Central memory CD8-positive, alpha-beta T cell (primary cell): ENCODE measurements at places on chromosomes 11 and 22.

DNA sequence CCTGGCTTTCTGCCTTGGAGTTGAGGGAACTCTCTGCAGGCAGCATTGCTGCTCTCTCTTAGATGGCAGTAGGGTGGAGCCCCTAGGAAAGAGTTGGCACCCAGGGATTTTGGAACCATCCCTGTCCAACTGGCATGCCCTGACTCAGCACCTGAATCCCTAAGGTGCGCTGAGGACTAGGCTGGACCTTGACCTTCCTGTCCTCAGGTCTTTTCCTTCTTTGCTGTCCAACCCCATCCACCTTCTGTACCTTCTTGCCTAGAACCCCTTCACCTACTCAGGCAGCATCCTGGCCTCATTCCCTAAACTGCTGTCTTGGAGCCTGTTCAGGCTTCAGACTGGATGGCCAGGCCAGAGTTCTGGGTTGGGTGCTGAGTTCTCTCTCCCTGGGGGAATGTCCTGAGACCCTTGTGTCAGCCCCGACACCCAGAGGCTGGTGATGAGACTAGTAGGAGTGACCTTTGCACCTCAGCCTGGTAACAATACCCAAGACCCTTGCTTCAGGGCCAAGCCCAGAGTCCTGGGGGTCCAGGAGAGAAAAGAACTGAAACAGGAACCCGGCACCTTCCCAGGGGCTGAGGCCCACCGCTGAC is 2.5 kb upstream of the POLD4 start:
- DNase-seq = no peak

DNA sequence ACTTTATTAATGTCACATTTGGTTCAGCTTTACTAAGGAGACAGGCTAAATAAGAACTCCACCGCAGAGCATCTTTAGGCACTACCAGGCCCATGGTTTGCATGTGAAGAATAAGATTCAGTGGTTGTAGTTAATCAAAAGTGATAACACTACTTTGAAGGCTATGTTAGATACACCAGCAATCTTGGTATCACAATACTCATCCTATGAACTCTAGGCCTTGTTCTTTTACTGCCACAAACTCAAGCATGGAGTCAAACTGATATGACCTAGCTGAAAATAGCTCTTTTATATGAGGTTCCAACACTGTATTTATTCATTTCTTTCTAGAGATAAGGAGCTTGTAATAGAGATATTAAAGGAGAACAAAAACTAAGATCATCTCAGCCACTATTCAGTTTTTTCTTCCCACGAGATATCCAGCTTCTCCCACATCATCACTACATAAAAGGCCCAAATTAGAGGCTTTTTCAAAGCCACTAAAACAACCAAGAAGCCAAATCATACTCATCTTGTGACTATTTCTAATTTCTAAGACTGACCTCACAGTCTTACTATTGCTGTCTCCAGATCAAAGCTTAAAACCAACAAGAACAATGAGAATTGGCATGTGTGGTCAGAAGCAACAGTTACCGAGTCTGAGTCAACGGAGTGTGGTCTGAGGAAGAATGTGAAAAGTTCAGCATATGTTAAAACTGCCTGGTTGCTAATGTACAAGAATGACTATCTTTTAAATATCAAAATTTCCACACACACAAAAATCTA is 25.1 kb upstream of the GUCY1A2 start:
- DNase-seq = no peak

GRCh38 chr11:68938816-68939582 is 35.3 kb downstream of the IGHMBP2 start:
- no peak for DNase-seq

GRCh38 chr11:108093128-108093904 is 28.1 kb upstream of the ACAT1 start:
- DNase-seq = no peak

GRCh38 chr11:108960501-108960900 is 295.6 kb downstream of the DDX10 start:
- DNase-seq = no peak

DNA sequence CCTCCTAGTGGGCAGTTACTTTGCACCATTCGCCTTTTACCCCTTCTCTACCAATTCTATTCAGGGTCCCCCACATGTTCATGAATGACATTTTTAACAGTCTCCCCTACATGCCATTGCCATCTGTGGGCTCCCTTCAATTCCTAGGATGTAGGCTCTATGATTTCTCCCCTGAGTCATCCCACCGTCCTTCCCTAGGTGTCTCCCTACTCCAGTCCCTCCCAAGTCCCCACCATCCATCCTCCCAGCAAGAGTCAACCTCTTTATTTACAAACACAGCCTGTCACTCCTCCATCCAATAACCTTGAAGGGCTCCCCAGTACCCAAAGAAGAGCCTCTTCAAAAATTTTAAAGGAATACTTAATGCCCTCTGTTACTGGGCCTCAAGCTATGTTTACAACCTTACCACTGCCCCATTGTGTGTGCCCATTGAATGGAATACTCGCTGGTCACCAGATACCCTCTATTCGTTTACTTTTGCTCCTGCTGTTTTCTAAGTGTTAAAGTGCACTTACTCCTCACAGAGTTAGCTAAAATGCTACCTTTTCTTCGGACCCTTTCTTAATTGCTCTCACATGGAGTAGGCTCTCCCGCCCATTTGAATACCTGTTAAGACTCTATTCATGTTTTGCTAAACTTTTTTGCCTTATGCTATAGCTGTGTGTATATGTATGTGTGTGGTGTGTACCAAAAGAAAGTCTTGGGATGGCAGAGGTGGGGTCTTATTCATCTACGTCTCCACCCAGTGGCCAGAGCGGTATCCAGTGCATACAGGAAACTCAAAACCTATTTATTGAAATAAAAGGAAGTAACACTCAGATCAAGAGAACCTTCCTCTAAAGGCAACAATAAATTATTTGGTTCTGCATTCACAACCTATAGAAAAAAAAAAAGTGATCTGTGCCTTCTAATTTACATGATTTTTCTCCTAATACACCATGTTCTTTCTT is 235.8 kb upstream of the CCDC90B start:
- DNase-seq = no peak

GRCh38 chr11:43928721-43929120 is 13.7 kb upstream of the C11orf96 start:
- DNase-seq = no peak

- DNase-seq = no peak
Measured at GRCh38 chr22:35638410-35638809, 9.8 kb upstream of the APOL6 start.

DNA sequence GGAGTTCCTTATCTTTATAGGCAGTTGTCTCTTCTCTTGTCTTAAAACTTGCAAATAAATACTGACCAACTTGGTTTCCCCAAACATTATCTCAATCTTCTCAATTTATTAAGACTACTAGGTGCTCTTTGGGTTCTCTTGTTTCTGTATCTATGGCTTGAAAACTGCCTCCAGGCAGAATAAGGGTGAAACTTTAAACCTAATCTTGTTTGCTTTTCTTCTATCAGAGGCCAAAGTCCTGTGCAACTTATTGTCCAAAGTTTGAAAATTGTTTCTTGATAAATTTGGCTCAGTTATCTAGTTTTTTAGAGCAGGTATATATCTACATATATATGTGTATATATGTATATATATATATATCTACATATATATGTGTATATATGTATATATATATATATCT is 110.1 kb upstream of the ANO5 start:
- DNase-seq = no peak

DNA sequence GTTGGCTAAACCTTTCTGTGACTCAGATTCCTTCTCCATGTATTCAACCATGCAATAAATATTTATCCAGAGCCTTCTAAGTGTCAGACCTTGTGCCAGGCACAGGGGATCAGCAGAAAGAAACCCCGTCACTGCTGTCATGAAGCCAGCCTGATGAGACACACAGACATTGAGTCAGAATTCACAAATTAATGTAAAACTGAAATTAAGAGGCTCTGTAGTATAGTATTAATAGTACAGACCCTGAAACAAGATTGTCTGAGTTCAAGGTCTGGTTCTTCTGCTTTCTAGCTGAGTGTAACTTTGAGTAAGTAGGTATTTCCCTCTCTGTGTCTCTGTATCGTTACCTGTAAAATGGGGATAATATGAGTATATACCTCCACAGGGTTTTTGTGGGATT is 46.9 kb downstream of the ME3 start:
- DNase-seq = no peak

- no peak for DNase-seq
Measured at GRCh38 chr22:31431950-31432349, 32.5 kb downstream of the DRG1 start.

GRCh38 chr11:17897495-17897894 is 115.4 kb downstream of the SERGEF start:
- DNase-seq = no peak

GRCh38 chr22:45335021-45335818 is 25.5 kb downstream of the FAM118A start:
- no peak for DNase-seq

GRCh38 chr11:94590352-94591041 is 23.3 kb downstream of the PIWIL4 start:
- no peak for DNase-seq

- DNase-seq = no peak
Measured at GRCh38 chr11:18936002-18936673, 3.1 kb downstream of the MRGPRX1 start.

DNA sequence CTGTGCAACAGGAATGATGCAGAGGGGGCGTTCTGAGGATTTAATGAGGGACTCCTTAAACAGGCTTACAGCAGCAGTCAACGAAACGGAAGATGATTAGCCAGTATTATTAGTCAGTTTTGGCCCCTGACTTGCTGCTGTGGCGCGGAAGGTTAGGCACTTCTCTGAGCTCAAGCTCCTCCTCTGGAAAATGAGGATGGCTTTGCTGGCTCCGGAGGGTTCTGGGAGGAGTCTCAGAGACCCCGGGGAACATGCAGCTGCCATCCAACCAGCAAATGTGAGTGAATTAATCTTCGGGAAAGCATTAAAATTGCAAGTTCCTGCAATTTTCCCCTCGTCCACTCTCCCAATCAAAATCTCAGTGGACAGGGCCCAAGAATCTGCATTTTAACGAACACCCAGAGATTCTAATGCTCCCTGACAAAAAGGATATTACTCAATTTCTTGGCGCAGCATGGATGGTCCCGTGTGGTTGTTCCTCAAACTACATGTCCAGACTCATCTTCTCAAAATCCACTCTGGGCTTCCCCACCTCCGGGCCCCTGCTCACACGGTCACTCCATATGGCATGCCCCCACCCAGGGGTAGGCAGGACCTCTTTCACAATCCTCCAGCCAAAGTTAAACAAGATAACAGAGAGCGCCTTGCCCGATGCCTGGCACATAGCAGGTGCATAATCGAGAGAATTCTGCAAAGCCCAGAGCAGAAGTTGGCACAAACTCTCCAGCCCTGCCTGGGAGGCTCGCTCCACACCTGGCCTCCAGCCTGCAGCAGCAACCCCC is 6.4 kb downstream of the ELFN2 start:
- DNase-seq = no peak

DNA sequence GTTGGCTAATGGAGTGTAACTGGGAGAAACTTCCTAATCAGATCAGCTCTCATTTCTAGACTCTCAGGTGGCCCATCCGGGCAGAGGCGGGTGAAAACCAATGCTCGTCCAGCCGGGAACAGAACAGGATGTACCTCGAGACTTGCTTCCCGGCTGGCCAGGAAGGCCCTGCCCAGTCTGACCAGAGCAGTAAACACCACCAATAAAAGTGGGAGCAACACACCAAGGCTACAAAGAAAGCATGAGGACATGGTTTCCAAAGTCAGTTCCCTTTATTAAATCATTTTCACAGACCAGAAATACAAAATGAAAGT is 940 bp upstream of the TNKS1BP1 start:
- DNase-seq = no peak

DNA sequence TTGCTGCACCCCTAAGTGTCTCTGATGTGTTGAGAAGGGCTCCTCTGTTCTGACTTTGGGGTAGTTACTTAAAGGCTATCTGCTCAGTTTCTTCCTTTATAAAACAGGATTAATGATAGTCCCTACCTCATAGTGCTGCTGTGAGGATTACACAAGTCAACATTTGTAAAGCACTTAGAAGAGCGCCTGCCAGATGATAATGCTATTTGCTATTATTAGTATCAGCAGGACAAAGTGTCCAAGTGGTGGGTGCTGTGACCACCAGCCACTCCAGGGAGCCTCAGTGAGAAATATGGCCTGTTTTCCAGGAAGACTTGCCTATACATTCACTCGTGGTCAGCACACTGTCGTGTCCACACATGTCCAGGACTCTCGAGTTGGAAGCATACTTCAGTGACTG is 16.2 kb downstream of the POU2F3 start:
- no peak for DNase-seq

- no peak for DNase-seq
Measured at GRCh38 chr22:27878541-27878940, 40.5 kb downstream of the PITPNB start.

- no peak for DNase-seq
Measured at GRCh38 chr11:36499315-36499714, 10.8 kb downstream of the TRAF6 start.

GRCh38 chr11:103545551-103545950 is 436.3 kb downstream of the DYNC2H1 start:
- no peak for DNase-seq

DNA sequence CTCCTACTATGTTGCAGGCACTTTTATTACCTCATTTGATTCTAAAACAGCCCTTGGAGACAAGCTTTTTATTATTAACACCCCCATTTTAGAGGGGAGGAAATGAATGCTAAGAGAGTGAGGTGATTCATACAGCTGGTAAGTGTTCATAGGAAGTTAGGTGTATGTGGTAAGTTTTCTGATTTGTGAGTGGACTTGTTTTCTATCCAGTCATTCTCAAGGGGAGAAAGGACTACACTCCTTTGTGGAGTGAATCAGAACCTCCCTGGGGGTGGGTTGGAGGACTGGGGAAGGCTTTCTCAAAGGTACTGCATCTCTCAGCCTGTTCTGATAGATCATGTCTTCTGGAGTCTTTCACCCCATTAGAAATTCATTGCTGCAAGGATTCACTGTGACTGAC is 23.5 kb downstream of the PKNOX2 start:
- DNase-seq = no peak

- no peak for DNase-seq
Measured at GRCh38 chr11:64726211-64726641, 3.2 kb upstream of the NRXN2 start.

DNA sequence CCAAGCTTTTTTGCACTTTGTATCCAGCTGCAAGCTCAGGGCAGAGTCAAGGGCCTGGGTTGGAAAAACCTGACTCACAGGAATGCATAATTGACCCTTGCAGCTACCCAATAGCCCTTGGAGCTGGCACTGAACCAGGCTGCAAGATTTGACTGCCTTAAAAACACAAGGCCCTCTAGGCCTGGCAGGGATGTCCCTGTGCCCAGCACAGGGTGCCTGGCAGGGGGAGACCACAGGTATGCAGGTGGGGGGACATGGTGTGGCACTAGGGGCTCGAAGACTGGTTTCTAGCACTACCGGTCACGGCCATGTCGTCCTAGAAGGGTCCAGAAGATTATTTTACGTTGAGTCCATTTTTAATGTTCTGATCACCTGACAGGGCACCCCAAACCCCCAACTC is 30.2 kb downstream of the SBF1 start:
- DNase-seq = no peak
